ENCODE measurements at places on chromosomes 11 and 22.

DNA sequence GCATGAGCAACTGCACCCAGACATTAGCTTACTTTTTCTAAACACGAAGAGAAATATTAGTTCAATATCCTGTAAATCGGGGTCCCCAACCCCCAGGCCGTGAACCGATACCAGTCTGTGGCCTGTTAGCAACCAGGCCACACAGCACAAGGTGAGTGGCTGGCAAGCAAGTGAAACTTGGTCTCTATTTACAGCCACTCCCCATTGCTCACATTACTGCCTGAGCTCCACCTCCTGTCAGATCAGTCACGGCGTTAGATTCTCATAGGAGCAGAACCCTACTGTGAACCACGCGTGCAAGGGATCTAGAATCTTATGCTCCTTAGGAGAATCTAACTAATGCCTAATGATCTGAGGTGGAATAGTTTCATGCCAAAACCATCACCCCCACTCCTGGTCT lies 27.8 kb upstream of the DEPDC7 start:
- DNase-seq = no peak

DNA sequence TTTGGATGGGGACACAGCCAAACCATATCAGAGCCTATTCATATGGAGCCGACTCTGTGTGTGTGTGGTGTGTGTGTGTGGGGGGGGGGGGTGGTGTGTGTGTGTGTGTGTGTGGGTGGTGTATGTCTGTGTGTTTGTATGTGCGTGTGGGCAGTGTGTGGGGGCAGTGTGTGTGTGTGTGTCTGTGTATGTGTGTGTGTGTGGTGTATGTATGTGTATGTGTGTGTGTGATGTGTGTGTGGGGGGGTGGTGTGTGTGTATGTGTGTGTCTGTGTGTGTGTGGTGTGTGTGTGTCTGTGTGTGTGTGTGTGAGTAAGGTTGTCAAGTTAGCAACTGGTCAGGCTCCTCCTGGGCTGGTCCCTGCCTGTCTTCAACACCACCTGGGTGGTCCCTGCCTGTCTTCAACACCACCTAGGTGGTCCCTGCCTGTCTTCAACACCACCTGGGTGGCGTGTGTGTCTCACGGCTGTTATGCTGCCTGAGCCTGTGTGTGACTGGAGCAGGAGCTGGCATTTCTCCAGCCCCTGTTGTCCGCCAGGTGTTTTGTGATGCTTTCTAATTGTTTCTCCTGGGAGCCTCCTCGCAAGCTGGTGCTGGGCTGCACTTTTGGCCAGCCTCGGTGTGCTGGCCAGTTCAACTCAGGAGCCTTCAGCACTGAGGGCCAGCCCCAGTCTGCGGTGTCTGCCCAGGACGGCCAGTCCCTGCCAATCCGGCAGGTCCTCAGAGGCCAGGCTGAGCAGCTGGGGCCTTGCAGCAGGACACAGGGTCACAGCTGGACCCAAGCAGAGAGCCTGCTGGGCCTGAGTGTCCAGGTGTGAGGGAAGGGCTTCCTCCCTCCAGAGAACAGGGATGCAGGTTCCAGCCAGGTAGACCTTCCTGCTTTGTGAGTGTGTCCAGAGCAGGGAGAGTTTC lies 21.5 kb upstream of the PVALB start:
- DNase-seq = no peak

DNA sequence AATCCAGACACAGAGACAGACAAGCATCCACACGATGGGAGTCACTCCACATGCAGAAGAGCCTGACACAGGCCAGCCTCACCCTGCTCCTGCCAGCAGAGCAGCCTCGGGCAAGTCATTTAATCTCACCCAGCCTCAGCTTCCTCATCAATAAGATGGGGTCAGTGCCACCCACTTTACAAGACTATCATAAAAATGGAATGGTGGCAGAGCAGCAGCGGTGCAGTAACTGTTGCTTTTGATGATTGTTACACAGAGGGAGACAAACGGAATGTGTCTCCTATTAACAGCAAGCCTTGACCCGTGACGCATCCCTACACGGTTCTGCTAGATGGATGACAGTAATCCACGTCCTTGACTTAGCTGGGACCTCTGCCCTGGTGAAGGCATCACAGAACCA lies 26.0 kb upstream of the ARFGAP3 start:
- DNase-seq = no peak

DNA sequence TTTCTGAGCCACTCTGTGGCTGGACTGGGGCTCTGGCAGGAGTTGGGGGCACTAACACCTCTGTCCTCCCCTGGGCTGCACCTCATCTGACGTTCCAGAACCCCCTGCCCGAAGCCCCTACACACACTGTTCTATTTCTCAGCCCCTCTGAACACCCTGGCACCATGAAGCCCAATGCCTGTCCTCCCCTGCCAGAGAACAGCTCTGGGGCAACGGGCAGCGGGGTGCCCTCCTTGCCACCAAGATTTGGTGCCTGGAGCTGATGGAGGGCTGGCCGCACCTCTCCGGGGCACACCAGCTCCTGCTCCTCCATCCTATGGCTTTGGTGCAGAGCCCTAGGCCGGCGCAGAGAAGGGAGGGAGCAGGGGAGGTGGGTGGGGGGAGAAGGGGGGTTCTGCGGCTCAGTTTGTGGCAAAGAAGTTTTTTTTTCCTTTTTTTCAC lies 16.3 kb downstream of the DUSP8 start:
- DNase-seq = no peak

GRCh38 chr22:37233751-37234631 lies 10.1 kb downstream of the RAC2 start:
- no peak for DNase-seq

DNA sequence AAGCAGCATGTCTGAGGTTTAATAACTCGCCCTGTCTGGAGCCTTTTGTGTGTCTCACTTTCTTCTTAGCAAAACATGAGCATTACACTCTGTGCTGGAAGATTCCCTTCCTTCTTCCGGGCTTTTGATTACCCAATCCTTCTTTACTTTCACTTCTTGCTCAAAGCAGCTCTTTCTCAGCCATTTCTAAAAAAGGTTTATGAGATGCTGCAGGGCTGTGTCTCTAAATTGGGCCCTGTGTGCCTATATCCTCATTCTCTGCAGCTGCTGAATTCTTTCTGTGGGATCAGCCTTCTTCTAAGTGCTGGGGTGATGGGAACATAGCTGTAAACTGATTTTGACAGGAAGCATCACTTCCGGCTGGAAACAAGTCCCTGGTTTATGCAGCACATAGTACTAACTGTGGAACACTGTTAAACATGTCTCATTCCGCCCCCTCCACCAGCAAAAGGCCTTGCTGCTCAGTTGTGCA lies 71.8 kb downstream of the PIWIL4 start:
- DNase-seq = no peak

DNA sequence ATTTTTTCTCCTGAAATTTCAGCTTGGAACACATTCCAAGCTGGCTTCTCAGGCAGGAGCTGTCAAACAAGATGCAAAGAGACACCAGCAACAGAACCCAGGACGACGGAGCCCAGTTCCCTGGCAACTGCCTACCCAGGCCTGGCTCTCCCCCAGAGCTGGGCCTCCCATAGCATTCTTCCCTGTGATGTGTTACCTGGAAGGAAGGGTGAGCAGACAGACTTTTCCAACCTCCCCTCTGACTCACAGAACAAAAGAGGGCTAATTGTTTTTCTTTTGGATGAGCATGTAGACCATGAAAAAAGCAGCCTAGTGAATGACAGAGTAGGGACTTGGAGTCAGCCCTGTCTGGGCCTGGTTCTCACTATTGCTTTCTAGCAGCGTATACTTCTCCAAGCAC lies 55.3 kb upstream of the BMAL1 start:
- DNase-seq = no peak

DNA sequence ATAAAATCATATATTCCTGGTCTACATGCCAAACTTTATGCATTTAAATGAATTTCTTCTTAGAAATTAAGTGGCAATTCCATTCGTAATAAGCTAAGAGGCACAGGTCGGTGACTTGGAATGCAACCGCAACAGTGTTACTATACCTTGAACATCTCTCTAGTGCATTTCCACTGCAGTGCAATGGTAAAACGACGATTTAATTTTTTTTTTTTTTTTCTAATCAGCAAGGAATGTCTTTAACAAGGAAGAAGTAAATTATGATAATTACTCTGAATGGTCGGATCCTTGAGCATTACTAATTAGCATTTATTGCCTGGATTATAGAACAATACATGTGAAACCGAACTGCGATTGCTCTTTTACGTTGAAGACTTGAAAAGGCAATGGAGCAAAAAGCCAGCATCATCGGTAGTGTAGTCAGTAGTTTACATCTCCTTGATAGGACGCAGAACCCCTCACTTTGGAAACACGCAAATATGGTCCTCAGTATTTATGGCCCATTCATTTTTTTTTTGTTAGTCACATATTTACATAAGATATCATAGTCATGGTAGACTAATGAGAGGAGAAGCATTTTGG lies 20.2 kb downstream of the BLID start:
- DNase-seq = no peak

- DNase-seq = peak; percentile 77
Measured at GRCh38 chr22:46116491-46116958, 33.8 kb upstream of the PPARA start.

GRCh38 chr11:64322925-64323260 lies 5.0 kb downstream of the PRDX5 start:
- DNase-seq = no peak

DNA sequence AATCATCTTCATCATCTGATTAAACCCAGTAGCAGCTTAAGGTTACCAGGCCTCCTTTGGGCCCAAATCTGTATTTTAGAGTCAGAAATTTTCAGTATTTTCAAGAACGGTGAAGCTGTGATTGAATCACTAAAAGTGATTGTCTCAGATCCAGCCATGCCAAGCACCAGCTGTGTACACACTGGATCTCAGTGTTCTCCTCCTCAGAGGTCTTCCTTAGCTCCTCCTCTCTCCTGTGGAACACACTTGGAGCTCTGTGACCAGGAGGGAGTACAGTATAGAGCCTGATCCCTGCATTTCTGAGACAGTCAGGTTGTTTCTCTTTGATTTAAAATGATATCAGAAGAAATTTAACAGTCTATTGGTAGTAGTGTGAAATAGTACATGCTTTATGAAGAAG lies 401.1 kb downstream of the NTM start:
- DNase-seq = no peak

GRCh38 chr11:120363436-120363835 lies 27.2 kb downstream of the ARHGEF12 start:
- no peak for DNase-seq

DNA sequence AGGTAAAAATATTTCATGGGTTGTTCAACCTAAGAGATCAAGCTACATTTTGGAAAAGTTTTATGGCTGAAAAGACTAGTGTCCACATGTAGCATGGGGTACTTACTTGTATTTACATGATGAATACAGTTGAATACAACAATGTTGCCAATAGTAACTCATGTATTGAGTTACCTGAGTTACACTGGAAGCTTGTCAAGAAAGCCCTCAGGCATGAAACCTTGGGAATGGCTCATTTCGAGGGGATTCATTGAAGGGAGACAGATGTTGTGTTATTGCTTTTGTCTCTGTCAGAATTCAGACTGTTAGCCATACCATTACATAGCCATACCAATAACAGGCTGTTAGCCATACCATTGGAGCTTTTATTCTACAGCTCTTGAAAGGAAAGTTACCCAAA lies 9.2 kb downstream of the OR51F2 start:
- DNase-seq = no peak

DNA sequence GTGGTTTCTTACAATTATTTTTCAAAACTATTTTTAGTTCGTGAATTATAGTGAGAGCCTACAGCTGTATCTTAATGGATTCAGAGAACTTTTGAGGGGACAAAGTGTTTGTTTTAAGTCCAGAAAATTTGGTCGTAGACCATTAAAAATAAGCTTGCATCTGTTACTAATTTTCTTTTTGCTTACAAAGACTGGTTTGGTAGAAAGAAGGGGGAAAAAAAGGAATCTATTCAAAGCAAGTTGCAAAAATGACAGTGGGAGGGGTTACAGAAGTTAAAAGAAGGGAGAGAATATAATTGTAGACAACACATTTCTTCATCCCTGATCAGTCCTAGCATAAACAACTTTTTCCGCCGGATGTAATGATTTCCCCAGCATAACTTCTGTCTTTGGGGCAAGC lies 72.1 kb downstream of the AMOTL1 start:
- DNase-seq = no peak

DNA sequence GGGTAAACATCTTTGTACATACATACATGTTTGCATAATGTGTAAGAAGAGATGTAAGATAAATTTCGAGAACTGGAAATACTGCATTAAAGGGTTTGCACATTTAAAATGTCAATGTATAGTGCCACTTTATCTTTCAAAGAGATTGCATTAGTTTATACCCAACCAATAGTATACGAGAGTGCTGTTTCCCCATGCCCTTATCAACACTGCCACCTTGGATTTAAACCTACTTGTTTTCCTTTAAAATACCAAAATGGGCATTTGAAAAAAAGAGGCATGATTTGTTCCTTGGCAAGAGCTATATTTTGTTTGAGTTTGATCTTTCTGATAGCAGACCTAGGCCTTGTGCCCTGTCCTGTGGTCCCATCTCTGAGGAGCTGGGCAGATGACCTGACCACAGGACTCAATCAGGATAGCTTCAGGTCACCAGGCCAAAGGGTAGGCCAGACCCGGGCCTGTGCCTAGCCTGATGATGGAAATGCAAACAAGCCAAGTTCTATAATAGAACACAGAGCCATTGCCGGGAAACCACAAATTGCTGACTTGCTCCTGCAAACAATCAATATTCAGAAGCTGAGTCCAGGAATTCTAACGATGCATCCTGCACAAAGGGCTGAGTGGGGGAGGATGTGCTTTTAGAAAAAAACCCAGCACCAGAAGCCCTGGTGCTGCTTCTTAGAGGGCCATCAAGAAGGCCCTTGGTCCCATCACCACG lies 16.9 kb upstream of the ALG8 start:
- no peak for DNase-seq

GRCh38 chr11:20739107-20739506 lies 69.7 kb downstream of the NELL1 start:
- no peak for DNase-seq

DNA sequence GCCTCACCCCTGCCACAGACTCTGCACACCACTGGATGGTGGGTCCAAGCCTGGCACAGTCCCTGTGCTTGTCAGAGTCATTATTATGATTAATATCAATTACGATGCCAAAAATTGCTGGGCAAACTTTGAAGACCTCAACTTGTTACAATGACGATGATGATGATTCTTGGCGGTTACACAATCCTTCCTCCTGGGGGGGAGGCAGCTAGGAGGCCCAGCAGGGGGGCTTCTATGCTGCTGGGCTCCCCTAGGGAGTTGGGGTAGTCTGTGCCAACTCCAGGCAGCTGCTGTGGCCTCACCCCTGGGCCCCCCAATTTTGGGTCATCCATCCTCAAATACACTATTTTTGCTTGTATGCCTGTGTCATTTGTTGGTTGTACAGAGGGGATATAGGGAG lies 12.0 kb downstream of the SLC35E4 start:
- no peak for DNase-seq

GRCh38 chr11:125270106-125270505 lies 105.6 kb downstream of the PKNOX2 start:
- no peak for DNase-seq
